ENCODE measurements at places on chromosomes 6 and 20.

GRCh38 chr6:98593676-98594075, 240.7 kb upstream of the POU3F2 start:
- DNase-seq = no peak

DNA sequence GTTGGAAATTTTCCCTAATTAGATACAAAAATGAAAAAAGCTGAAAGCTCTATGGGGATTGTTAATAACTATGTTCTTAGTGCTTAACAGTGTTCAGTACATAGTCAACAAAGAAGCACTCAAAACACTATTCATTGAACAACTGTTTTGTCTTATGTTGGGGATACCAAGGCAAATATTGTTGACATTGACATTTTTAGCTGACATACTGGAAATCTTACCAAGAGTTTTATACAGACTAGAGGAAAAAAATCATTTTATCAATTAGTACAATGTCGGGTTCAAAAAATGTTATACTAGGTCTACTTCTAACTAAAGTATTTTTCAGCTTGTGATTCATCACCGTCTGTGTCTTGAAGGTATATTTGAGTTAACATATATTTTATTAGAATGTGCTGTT, 40.2 kb downstream of the KLHL31 start:
- no peak for DNase-seq

DNA sequence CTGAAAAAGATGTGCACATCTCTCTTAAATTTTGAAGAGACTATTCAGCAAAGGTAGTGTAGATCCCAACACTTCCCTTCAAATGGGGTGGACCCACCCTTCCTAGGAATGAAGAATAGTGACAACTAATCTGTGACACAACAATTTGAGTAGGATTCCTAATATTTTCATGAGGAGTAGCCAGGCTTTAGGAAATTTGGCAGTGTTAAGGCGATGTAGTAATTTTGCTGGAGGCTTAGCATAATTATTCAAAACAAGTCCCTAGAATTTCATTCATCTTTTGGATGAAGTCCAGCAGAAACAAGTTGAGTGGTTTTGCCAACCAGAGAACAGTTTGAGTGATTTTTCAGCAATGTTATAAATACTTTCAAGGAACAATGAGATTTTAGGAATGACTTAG, 52.4 kb downstream of the ELOVL4 start:
- no peak for DNase-seq

DNA sequence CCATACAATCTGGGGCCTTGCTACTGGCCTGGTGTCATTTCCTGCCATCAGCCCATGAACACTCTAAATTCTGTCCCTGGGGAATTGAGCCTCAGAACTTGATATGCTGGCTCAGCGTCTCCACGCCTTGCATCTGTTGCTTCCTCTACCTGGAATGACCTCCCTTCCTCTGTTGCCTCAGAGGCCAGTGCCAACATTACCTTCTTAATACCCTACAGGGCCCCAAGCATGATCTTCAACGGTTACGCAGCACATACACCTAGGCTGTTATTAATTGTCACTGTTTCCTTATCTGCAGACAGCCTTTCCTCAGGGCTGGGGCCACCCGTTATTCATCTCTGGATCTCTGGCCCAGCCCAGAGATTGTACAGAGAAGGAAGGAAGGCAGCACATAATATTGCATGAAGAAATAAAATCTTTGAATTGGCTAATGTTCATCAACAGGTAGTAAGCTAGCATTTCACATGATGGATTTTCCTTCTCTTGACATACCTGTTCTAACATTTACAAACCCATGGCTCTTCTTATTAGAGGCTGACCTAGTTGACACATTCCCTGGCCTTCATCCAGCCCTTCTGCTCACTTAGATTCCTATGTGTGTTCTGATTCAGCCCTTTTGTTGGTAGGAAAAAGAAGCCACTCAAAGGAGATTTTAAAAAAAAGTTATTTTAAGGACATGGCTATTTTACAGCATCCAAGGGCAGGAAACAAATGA, 8.4 kb upstream of the RNF182 start:
- no peak for DNase-seq

DNA sequence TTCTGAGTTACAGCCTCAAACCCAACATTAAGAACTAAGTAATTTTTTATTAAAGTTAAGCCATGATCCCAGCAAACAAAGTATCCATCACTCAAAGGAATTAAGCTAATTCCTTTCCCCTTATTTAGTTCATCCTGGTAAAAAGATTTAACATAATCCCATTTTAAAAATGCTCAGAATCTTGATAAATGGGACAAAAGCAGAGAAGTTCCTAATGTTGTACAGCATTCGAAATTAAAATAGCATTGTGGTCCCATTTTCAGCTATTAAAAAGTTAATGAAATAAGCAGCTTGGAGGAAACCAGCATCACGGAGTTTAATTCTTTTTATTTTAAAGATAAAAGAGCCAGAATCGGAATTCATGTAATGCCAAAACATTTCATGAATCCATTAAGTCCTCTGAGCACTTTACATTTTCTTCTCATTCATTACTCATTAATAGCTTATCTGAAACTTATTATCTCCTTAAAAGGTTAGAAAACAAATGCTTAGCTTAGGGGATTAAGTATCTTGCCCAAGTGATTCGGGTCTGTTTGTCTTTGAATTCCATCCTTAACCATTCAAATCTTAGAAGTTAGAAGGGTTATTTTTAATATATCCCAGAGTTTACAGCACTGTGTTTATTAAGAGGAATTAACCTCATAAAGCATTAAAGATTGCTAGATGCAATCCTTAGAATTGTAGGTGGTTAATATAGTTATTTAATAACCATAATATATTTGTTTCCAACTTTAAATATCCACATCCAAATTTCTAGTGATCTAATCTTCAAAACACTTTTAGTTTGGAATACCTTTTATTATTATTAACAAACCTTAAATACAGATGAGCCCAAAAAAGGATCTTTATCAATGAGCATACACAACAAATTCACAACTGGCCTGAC, 11.2 kb downstream of the RBM39 start:
- no peak for DNase-seq

DNA sequence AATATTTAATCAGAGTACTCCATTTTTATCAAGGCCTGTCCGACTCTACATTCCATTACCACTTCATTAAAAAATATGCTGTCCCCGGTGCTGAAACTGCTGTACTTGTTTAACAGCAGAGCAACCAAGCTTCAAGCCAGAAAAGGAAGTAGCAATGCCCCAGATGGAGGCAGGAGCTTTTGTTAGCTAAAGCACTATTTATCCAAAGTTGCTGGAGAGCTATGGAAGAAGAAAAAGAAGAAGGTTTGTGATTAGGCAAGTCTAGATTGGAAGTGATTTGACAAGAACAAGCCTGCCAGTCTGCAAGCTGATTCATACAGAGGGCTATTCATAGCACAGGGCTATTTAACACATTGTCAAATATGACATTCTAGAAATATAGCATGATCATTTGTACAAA, 160.9 kb upstream of the SPTLC3 start:
- no peak for DNase-seq

- DNase-seq = no peak
Observed at GRCh38 chr6:89494131-89494793, 61.3 kb downstream of the ANKRD6 start.

- no peak for DNase-seq
Observed at GRCh38 chr6:24195836-24196597, 70.0 kb downstream of the NRSN1 start.

- DNase-seq = no peak
Observed at GRCh38 chr6:5191222-5191621, 69.5 kb downstream of the LYRM4 start.

GRCh38 chr6:125989631-125990030, 3.3 kb downstream of the TRMT11 start:
- no peak for DNase-seq

DNA sequence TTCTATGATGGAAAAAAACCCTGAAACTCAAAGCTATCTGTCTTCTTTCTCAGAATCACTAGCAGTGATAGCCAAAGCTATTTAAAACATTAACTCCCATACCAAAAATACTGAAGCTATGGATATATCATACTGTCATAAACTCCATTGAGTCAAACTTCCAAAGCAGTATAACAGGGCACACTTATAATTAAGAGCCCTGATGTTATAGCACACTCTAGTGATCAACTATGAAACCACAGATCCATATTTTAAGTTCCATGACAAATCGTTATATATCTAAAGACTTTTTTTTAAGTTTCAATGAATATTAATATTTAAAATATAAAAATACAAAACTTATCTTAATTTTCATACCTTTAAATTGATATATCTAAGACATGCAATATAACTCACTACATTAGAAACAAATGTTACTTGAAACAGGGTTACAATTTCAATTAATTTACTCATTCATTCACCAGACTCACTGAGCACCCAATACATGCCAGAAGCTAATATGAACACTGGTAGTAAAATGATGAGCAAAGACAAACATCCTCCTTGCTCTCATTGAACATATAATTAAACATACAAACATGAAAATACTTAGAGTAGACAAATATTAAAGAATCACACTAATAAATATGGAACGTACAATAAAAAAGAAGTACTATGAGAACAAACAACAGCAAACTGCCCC, 69.3 kb downstream of the IBTK start:
- no peak for DNase-seq

DNA sequence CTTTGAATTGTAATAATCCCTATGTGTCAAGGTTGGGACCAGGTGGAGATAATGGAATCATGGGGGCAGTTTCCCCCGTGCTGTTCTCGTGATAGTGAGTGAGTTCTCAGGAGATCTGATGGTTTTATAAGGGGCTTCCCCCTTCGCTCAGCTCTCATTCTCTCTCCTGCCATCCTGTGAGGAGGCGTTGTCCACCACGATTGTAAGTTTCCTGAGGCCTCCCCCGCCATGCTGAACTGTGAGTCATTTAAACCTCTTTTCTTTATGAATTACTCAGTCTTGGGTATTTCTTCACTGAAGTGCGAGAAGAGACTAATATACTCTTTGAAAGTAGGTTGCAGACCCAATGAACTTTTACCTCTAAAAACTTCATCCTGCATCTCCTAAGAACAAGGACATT, 39.2 kb upstream of the KCNG1 start:
- DNase-seq = no peak

DNA sequence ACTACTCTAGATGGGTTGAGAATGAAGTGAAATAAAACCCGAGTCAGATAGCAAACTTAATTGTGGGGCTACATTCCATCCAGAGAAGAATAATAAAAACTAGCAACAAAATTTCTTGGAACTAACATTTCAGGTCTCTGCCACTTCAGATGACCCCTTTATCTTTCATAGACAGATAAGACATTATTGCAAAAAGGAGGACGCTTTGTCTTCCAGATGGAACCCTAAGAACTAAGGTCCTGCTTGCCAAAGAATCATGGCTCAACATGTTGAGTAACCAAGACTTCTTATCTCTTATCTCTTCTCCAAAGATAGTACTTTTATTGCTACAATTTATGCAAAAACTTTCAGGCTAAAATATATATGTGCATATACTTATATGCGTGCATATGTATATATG, 221.1 kb upstream of the PREP start:
- no peak for DNase-seq

- DNase-seq = no peak
Observed at GRCh38 chr20:8393381-8393780, 261.3 kb downstream of the PLCB1 start.

DNA sequence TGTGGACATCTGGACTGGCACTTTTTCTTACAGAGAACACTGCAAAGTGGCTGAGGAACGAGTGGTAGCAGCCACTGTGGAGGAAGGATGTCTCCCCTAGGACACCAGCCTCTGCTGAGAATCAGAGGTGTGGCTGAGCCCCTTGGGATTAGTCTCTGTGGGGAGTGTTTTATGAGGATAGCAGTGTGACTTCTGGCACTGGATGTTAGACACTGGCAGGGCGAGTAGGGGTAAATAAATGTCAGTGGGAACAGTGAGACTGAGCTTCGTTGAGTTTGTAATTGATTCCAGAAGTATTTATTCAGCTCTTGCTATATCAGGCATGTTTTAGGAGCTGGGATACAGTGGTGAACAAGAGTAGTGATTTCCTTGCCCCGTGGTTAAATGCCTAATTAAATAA, 124.0 kb downstream of the JARID2 start:
- DNase-seq = no peak

GRCh38 chr6:72850469-72850868, 228.6 kb downstream of the KCNQ5 start:
- no peak for DNase-seq

- no peak for DNase-seq
Observed at GRCh38 chr20:44955270-44955669, 4.9 kb downstream of the TOMM34 start.

DNA sequence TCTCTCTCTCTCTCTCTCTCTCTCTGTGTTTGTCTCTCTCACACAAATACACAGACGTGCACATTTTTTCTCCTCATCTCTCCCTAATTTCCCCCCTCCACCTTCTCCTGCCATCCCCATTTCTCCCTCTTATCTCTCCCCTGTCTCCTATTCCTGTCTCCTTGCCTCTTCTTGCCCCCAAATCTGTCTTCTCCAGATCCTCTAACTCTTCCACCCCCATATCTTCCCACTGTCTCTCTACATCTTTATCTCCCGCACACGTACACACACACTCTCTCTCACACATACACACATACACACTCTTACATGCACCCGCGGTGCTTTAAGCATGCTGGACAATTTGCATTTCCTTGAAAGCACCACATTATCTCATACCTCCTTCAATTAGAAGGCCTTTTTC, 15.9 kb downstream of the KIZ start:
- DNase-seq = no peak
